ENCODE measurements at places on chromosomes 2 and 18. TPM values are rescaled to one million over a fixed set of nuclear protein-coding genes. Genes with fewer than 3 reads are reported as not detected.

- no peak for DNase-seq
Observed at GRCh38 chr2:23655934-23656596, 270.9 kb downstream of the ATAD2B start.

- no peak for DNase-seq
Observed at GRCh38 chr2:223549215-223549614, 52.9 kb downstream of the SCG2 start.

DNA sequence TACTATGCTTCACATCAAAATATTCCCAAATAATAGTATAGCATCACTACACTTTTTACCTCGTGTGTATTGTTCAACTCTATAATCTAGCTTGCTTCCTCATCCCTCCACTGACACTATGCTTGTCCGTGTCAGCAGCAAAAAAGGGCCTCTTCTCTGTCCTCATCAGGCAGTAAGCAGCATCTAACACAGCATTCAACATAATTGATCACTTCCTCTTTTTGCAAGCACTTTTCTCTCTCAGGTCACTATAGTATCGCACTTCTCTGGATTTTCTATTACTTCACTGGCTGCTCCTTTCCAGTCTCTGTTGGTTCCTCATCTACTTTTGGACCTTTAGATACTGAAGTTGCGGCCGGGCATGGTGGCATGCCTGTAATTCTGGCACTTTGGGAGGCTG is 64.9 kb upstream of the ZSWIM2 start:
- DNase-seq = no peak

The LAMA3 gene
- polyA plus RNA-seq = 1.8 TPM

DNA sequence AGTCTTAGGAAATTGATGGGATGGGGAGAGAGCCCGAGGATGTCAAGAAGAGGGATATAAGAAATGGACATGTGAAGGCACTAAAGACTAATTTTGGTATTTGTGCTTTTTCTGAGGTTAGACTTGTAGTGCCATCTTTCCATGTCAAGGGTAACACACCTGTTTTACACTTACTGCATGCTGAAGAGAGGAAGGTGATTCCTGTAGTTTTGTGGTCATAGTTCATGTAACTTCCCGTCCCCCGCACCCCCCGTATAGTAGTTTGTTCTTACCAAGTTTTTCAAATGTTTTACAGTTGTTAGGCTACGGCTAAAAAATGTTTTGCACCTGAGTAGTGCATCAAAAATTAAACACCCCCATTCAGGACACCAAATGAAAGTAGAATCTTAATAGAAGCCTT is 73.8 kb downstream of the CLIP4 start:
- no peak for DNase-seq

GRCh38 chr2:156630579-156631337 is 194.6 kb downstream of the GPD2 start:
- DNase-seq = no peak

GRCh38 chr2:233053928-233054784 is 6.0 kb upstream of the INPP5D start:
- DNase-seq = no peak

The TCF23 gene
- 0.68 TPM for polyA plus RNA-seq

The TP53I3 gene
- polyA plus RNA-seq = 43.0 TPM

DNA sequence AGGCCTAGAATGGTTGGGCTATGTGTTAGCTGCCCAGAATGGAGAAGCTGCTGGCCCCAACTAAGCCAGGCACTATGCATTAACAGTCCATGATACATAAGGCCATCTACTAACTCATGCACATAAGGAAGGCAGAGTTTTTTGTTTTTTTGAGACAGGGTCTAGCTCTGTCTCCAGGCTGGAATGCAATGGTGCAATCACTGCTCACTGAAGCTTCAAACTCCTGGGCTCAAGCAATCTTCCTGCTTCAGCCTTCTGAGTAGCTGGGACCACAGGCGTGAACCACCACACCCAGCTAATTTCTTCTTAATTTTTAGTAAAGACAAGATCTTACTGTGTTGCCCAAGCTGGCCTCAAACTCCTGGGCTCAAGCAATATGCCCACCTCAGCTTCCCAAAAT is 37.6 kb downstream of the GPR45 start:
- DNase-seq = no peak

DNA sequence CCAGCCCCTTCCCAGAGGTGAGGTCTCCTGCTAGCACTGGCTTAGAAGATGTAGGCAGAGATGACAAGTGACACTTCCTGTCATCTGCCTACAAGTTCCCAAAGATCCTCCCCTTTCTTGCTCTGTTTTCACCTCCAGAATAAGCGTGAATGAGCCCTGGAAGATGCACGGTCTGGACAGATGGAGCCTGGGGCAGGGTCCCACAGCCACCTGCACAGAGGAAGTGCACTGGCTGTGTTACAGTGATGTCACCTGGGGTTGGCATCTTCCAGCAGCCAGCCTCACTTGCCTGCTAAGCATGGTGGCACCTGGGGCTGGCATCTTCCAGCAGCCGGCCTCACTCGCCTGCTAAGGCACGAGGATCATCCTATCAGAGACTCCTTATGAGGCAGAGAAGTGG is 32.3 kb downstream of the TMEM18 start:
- DNase-seq = no peak

- DNase-seq = no peak
Observed at GRCh38 chr2:117718048-117718447, 96.4 kb upstream of the DDX18 start.

The TUBB8B gene
- 0.44 TPM for polyA plus RNA-seq

GRCh38 chr18:48265328-48265727 is 143.9 kb downstream of the ZBTB7C start:
- no peak for DNase-seq

The TTN gene
- polyA plus RNA-seq = 1.0 TPM

The MYO5B gene
- polyA plus RNA-seq = 29.3 TPM

DNA sequence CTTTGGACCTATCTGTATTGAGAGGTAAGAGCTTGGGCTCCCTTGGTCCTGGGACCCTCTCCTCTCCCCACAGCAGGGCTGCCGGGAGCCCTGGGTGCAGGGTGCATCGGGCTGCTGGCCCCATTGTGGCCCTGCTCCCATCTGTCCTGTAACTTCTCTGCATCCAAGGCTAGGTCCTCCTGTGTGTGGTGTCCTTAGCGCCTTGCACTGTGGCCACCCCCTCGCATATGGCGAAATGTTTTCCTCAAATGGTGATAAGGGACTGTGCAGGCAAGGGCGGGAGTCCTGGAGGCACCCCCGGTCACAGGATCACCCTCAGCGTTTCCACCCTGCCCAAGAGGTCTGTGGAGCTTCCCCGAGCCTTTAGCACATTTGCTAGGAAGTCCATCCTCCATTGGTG is 208.2 kb downstream of the SH3RF3 start:
- DNase-seq = no peak
